Choroid plexus epithelial cell (primary cell): ENCODE measurements at places on chromosomes 1 and 21.

DNA sequence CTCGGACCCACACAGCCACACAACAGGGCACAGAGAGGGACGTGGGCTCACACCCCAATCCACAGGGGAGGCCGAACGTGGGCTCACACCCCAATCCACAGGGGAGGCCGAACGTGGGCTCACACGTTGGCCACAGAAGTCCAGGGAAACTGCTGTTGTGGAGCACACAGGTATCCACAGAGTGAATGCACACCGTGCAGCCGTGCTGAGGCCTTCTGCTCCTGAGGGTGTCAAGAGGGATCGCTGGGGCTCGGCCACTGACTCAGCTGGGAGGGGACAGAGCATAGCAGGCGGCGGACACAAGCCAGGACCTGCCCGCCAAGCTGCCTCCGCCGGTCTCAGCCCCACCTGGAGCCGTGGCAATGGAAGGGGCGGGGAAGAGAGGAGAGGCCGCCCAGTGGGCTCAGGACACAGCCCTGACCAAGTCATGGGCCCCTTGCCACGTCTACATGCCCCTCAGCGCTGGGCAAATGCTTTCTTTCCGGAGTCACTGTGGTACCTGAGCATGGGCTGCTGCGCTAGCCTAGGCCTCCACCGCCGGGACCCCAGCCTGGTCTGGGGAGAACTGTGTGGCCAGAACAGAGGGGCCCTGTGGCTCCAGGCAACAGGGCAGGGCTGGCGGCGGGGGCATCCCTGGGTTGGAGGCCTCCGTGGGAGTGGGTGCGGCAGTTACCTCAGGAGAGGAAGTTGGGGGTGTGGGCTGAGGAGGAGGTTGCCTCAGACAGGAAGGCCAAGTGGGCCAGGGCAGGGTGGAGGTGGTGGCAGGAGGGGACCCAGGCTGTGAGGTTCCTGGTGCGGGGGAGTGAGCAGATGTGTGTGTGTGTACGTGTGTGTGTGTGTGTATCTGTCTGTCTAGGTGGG, 1.2 kb downstream of the SYTL1 start:
- no peak for DNase-seq

GRCh38 chr21:40813918-40814317, 33.0 kb downstream of the DSCAM start:
- DNase-seq = no peak

GRCh38 chr1:67522001-67522441, 91.8 kb upstream of the SERBP1 start:
- DNase-seq = no peak

- DNase-seq = no peak
These were observed 602 bp upstream of the UFC1 start for GRCh38 chr1:161153176-161153575.

DNA sequence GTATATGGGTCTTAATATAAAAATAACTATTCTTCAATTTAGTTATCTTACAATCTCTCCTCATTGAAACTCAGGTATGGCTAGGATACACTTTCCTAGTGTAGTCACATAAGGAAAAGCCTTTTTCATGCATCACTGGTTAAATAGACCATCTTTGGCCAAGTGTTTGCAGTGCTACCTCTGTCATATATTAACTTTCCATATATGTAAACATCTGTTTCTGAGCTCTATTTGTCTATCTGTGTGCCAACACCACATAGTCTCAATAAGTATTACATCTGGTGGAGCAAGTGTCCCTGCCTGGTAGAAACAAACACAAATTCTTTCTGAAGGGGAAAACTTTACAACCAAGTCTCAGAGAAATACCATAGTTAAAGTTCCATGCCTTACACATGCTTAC, 134.6 kb downstream of the TSEN15 start:
- no peak for DNase-seq

- no peak for DNase-seq
These were observed 18.7 kb upstream of the PPP1R8 start for GRCh38 chr1:27811741-27812500.

GRCh38 chr1:243730487-243731150, 119.4 kb downstream of the AKT3 start:
- no peak for DNase-seq

DNA sequence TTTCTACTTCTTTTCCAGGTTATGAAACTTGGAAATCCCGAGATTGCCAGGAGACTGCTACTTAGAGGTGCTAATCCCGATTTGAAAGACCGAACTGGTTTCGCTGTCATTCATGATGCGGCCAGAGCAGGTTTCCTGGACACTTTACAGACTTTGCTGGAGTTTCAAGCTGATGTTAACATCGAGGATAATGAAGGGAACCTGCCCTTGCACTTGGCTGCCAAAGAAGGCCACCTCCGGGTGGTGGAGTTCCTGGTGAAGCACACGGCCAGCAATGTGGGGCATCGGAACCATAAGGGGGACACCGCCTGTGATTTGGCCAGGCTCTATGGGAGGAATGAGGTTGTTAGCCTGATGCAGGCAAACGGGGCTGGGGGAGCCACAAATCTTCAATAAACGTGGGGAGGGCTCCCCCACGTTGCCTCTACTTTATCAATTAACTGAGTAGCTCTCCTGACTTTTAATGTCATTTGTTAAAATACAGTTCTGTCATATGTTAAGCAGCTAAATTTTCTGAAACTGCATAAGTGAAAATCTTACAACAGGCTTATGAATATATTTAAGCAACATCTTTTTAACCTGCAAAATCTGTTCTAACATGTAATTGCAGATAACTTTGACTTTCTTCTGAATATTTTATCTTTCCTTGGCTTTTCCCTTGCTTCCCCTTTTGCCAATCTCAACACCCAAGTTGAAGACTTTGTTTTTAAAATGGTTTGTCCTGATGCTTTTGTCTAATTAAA, 4.0 kb downstream of the CDKN2C start:
- DNase-seq = no peak
